ENCODE measurements at places on chromosomes 7 and 10.
A peak's percentile ranks its signal among the peaks of the same experiment; 100 is the strongest.

DNA sequence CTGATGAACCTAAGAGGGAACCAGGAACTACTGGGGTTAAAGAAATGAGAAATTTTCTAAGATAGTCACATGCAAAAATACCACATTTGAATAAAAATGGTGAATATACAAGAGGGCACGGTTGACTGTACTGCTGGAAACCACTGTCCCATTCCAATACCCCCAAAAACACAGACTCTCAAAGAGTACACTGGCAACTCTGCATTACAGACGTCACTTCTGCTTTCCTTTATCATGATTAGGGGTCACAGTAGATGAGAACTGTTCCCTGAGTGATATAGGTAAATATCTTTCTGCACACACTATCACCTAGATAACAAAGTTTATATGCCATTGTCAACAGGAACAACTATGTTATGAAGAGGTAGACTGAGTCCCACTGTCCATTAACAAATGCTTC lies 69.5 kb downstream of the RAPGEF5 start:
- DNase-seq = no peak

- DNase-seq = no peak
Observed at GRCh38 chr7:133668296-133669060, 415.6 kb downstream of the EXOC4 start.

- no peak for DNase-seq
Observed at GRCh38 chr10:92972066-92972870, 88.3 kb upstream of the CYP26C1 start.

- no peak for DNase-seq
Observed at GRCh38 chr7:152504367-152504766, 68.6 kb upstream of the KMT2C start.

DNA sequence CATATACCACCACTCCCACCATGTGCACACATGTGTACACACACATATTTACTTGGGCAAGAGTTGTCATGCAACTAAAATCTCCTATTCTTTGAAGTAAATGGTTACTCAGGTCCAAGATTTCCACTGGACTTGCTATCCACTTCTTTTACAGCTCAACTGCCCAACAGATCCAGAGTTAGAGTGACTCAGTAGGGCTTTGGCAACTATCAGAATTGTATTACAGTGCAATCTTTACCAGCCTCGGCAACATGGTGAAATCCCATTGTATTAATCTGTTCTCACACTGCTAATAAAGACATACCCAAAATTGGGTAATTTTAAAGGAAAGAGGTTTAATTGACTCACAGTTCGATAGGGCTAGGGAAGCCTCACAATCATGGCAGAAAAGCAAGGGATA lies 51.9 kb upstream of the ABLIM1 start:
- DNase-seq = no peak

GRCh38 chr10:102316421-102316820 lies 71.1 kb downstream of the GBF1 start:
- DNase-seq = no peak

- no peak for DNase-seq
Observed at GRCh38 chr7:38396852-38397251, 123.4 kb upstream of the TARP start.

DNA sequence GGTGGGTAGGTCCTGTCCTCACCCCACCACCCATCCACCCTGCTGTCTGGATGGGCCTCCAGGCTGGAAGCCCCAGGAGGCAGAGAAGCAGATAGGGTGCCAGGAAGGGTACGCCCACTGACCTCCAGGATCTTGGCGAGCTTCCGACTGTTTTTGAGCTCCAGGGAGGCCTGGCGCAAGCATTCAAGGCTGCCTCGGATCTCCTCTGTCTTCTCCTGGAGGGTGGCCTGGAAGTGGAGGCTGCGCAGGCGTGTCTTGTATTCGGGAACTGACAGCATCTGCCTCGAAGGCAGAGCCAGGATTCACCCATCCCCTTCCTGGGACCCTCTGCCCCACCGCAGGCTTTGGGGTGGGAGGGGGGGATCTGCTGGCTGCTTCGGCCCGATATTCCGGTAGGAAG lies 48.4 kb downstream of the GRID2IP start:
- DNase-seq = no peak

DNA sequence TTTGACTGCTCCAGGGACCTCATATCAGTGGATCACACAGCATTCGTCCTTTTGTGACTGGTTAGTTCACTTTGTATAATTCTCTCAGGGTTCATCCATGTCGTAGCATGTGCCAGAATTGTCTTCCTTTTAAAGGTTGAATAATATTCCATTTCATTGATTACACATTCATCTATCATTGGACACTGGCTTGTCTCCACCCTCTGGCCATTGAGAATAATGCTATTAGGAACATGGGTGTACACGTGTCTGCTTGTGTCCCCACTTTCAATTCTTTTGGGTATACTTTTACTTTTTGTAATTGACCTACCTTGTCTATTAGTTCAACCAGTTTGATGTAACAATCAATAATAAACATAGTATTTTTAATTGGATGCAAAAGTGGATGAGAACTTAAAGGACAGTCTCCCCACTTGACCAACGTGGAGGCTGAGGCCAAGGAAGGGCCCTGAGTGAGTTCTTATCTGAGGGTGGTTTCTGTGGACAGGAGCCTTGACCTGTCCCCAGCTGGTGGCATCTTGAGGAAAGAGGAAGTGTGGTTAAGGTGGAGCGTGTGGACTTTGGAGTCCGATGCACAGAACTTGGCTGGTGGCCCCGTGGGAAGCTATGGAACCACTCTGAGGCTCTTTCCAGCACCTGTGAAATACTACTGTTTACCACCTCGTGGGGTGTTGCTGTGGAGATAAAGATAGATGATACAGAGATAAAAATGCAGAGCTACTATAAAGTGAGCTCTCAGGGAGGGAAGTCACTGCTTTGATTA lies 16.6 kb downstream of the WDFY4 start:
- DNase-seq = no peak

DNA sequence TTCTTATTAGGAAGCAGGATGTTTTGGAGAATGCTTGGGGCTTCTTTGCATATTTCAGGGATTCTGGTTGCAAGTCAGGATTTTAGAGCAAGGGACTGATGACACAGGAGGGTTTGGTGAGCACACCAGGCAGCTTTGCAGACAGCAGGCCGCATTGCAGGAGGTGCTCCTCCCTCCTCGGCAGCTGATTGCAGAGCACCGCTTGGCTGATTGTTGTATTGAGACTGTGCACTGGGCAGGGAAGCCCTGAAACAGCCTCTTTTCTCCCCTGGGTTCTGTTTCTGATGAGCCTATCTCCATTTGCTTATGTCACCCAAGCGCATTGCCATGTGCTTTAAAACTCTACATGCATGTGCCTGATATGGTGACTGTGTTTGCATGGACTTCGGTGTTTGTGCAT lies 769.6 kb downstream of the GRID1 start:
- DNase-seq = no peak

GRCh38 chr7:138204285-138204981 lies 128.2 kb downstream of the AKR1D1 start:
- no peak for DNase-seq

GRCh38 chr10:129814681-129815646 lies 149.1 kb downstream of the EBF3 start:
- DNase-seq = no peak

GRCh38 chr7:150620061-150620460 lies 12.1 kb downstream of the GIMAP6 start:
- DNase-seq = no peak

- DNase-seq = peak; percentile 25
Observed at GRCh38 chr7:191981-192649, at the start of gene FAM20C. Gene FAM20C (plus strand): TSS chr7:192571. CDS start chr7:193200, 629 bp downstream.

DNA sequence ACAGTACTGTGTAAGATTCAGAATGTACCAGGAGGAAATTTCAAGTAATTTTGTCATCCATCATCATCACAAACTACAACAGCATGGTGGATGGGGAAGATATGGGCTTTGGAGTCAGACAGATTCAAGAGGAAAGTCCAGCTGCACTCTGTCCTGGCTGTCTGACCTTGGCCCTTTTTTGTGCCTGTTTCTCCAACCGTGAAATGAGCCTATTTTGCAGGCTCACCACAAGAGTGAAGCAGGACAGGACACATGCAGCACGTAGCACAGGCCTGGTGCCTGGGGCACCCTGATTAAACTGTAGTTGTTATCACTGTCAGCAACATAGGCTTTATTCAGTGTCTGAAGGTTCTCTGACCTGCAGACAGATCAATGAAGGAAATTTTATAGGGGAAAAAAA lies 37.6 kb downstream of the RHOBTB1 start:
- DNase-seq = no peak

DNA sequence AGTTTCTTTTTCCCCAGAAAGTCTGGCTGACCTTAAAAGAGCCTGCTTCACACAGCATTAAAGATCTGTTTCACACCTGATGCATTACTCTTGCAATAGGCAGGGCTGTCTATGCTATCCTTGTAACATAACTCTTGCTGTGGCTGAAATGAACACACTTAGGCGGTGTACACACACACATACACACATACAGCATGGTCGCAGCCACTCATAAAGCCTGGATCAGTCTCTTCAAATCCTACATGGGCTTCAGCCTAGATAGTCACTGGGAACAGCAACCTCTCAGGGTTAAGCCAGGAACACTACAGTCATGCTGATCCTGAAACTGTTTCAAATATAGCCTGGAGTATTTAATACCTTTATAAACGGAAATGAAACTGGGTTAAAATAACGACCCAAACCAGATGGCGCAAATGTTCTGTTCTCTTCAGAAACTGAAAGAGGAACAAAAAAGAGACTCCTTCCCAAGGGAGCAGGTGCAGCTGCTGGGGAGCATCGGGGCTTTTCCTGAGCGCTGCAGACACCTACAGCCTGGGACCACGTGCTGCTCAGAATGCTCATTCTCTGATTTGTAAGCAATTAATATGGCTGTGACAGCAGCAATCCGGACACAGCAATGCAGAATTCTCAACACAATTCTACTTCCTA lies 61.0 kb upstream of the SFMBT2 start:
- DNase-seq = no peak

GRCh38 chr10:119421891-119422681 lies 120.4 kb downstream of the RGS10 start:
- DNase-seq = no peak

- DNase-seq = no peak
Observed at GRCh38 chr7:102467581-102468477, 3.0 kb downstream of the LRWD1 start.

GRCh38 chr7:71165708-71166107 lies 33.8 kb downstream of the GALNT17 start:
- DNase-seq = no peak

GRCh38 chr10:73810735-73811465 lies 498 bp downstream of the NDST2 start:
- DNase-seq = no peak

DNA sequence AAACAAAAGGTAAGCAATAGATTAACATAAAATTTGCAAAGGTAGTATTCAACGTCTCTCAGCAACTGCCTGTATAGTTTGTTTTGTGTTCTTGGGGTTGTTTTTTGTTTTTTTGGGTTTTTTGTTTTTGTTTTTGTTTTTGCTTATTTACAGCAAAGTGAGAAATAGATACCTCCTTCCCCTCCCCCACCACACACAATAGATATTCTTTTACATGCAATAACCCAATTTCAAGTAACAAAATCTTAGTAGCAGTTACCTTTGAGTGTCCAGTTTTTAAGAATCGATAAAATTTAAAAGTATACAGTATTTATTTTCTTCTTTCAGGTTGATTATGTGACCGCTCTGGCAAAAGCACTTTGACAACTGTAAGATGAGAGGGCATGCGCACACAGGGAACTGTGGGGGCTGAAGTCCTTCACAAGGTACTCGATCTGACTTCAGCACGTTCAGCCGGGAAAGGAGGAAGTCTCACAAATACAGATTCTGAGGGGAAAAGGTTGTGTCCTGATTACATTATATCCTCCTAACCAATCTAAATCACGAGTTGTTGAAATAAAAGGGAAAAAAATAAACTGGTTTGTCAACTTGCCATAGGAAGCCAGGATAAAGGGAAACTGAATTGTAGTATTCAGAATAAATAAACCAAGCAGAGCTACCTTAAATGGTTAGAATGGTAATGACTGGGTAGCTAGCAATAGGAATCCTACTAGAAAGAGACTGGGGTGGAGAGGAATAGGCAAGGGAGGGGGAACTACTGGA lies 47.8 kb downstream of the CPEB3 start:
- DNase-seq = no peak

All from ascending aorta (tissue), 2 donors.